ENCODE measurements at places on chromosomes 2 and 18.

DNA sequence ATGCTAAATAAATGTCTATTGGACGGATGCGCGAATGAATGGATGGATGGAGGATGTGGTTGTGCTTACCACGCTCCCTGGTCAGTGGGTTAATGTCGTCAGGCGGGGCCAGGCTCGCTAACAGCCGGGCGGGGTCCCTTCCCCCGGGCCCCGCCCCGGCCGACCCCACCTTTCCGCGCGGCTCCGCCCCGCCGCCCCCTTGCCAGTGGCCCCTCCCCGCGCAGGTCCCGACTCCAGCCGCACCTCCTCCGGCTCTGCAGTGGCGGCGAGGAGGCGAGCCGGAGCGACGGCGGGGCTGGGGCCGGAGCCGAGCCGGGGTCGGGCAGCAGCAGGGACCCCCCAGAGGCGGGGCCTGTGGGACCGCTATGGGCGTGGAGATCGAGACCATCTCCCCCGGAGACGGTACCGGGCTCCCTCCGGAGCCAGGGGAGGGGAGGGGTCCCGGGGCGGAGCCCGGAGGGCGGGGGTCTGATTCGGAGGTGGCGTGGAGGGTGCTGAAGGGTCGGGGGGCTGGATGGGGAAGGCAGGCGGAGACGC is at the start of gene FKBP1B:
FKBP1B (plus strand) TSS at position 257 of the 537 bp plus-strand sequence; CDS start at position 366, 109 bp downstream.
- no peak for DNase-seq

DNA sequence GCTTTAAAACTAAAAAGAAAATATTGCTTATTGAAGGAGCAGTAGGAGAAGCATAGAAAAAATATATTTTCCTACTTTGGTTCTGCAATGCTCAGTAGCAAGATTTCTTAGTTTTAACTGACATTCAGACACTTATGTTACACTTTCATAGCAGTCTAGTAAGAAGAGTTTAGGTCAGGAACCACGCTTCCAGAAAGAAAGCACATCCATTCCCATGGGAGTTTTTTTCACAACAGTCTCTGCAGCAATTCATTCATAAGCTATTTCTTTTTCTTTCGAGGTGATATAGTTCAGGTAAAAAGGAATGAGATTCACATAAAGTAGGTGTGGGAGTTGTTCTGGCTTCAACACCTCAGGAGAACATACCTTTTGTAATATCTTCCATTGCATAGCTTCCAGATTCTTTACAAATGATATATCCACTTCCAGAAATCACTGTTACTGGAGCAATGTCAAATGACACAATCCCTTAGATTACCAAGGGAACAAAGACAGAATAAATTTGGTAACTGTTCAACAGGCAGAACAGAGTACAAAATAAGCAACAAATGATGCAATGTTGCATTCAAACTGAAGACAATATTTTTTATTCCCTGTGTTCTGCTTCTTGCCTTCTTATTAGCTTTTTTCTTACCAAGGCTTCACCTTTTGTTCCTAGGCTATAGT is 95.2 kb upstream of the GULP1 start:
- no peak for DNase-seq

DNA sequence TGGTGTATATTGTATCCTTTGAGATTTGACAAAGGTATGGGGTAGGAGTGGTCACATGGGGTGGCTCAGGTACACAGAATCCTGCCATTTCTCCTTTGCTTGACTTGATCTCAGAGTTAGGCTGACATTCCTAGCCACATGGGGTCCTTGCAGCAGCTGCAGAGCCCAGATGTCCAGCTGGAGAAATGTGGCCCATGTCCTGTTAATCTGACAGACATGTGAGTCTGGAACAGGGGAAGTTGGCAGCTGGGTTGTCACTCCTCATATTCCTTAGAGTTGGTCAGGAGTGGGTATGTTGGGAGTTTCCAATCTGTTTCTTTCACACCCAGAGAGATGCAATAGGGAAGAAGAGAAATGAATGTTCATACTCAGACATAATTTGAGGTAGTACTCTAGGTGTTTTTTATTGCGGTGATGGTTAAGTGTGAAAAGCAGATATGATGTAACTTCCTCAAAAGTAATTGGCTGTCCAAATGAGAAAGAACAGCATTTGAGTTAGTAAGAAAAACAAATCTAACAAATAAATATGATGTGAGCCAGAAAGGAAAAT is 402.6 kb upstream of the MEIS1 start:
- DNase-seq, result no peak

GRCh38 chr2:59589881-59590280 is 963.6 kb downstream of the BCL11A start:
- DNase-seq, result no peak

GRCh38 chr2:144509001-144509878 is 10.7 kb downstream of the ZEB2 start:
- no peak for DNase-seq

GRCh38 chr2:32832821-32833220 is 113.9 kb upstream of the LTBP1 start:
- DNase-seq, result no peak

DNA sequence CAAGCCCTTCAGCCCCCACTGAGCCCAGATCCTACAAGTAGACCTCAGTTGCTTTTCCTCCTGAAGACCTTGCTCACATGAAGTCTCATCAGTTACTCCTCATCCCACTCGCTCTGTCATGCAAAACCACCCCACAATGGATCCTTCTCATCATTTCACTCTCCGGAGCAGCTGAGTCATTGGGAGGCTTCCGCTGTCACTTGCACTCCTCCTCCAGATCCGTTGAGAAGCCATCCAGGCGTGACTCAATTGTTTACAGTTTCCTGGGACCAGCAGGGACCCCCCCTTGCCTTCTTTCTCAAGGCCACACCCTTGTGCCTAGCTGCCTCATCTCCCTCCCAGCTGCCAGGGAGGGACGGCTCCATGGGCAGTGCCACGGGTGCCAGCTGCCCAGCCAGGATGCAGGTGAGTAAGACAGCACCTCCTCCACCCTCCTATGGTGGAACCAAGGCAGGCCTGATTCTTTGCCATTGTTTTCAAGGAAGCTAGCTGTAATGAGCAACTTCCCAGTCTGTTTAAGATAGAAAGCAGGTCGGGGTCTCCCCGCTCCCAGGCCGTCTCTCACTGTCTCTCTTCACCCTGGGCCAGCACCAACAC is 16.3 kb downstream of the GPR55 start:
- peak; percentile 30 for DNase-seq

DNA sequence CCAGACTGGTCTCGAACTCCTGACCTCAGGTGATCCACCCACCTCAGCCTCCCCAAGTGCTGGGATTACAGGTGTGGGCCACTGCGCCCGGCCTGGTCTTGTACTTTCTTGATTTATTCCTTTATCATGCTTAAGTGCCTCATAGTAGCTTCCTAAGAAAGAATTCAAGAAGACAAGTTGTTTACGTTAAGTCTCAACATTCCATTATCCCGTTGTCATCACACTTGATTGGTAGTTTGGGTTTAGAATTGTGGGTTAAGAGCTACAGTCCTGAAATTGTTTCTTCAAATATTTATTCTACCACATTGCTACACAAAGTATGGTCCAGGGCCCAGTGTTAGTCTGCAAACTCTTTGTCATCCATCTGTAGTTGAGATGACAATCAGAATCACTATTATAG is 194.0 kb downstream of the VWC2L start:
- no peak for DNase-seq

GRCh38 chr2:25341753-25342371 is at the start of gene DNMT3A:
Gene DNMT3A, minus strand, starts transcription at chr2:25341925. Its CDS starts 27,941 bp downstream, at chr2:25313984.
- DNase-seq, result peak; percentile 74

GRCh38 chr2:39379643-39380524 is 57.2 kb downstream of the MAP4K3 start:
- DNase-seq, result peak; percentile 30

DNA sequence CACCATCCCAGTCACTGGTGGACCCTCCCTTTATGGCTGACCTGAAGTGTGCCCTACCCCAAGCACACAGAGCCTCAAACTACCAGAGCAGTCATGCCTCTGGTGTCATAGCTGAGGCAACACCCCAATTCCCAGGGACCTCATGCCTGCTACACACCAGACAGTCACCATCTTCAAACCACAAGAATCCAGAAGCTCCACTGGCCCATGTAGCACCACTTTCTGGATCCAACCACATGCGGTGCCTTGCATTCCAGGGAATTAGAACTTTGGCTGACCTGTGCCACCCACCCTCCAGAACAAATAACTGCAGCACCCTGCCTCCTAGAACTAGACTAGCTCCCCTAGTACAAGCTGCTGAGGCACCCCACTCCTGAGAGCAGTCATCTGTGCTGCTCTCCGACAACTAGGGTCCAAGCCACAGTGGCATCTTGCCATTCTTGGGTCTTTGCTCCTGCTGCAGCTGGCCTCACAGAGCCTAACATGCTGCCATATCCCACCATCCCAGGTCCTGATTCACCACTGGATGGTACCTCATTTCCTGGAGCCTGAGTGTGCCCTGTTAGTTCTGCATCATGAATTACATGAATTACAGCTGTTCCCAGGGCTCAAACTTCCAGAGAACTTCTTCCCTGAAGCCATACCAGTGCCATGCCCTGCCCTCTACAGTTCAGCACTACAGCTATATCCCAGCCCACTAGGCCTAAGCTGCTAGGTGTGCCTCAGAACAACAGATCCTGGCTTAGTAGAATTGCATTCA is 243.8 kb upstream of the CHST9 start:
- no peak for DNase-seq

GRCh38 chr2:47075361-47076125 is 79.6 kb downstream of the STPG4 start:
- DNase-seq, result no peak

- no peak for DNase-seq
These were observed 92.2 kb upstream of the ITGB6 start for GRCh38 chr2:160292225-160292624.

DNA sequence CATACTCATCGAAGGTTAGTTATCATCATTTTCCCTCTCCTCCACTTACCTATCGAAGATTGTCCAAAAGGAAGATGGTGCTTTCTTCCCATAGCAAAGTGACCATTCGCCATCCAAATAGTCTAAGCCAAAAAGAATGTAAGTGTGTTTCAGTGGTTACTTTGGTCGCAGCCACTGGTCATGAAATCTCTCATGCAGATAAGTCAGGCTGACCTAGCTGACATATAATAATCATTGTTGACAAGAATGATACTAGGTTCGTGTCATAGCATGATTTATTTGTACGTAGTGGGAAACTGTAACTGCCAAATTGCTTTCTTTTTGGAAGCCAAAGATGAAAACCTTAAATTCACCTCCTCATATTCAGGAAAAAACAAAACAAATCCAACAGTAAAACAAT is 89.6 kb upstream of the PMAIP1 start:
- no peak for DNase-seq

- DNase-seq, result no peak
These were observed 130.0 kb downstream of the EPHA4 start for GRCh38 chr2:221442128-221442527.

- no peak for DNase-seq
These were observed 54.1 kb downstream of the PXDN start for GRCh38 chr2:1690056-1690775.

- DNase-seq, result no peak
These were observed 9.1 kb downstream of the CNNM4 start for GRCh38 chr2:96769814-96770213.

DNA sequence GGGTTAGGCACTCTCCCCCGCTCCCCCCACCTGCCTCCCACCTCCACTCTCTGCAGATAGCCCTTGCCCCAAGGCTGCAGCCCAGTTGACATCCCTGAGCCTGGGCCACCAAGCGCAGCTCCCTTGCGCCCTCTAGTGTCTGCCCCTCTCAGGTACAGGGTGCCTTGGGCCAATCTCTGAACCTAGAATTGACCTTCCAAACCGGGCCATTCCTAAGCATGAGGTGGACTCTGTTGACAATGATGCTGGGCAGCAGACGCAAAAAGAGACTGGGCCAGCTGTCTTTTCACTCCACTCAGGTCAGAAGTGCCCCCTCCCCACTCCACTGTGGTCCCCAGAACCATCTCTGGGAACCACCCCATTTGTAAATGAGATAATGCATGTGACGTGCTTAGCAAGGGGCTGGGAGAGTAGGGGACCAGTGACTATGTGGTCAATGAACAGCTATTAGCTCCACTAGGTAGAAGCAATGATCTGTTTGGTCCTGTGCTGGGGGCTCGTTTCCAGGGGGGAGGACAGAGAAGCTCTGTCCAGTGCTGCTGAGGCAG is 43.3 kb upstream of the PLB1 start:
- peak; percentile 71 for DNase-seq

GRCh38 chr2:51018145-51018544 is 13.8 kb downstream of the NRXN1 start:
- DNase-seq, result no peak

DNA sequence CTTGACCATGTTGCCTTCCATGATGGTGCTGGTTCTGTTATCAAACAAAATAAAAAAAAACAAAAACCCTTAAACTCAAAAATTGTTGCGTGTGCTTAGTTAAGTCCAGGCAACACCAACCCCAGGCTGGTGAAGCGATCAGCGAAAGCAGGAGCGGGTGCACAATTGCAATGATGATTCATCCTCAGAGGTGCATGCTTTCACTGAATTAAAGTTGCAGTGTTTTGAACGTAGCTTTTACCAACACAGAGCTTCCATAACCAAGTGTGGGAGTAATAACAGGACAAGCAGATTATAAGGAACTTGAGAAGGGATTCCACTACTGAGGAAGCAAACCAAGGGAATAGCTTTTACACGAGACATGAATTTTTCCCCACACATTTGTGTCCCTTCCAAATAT is 39.7 kb upstream of the RAPH1 start:
- DNase-seq, result no peak

- DNase-seq, result no peak
These were observed 4.0 kb downstream of the RNMT start for GRCh38 chr18:13730481-13730880.

GRCh38 chr2:168416555-168416954 is 39.5 kb upstream of the CERS6 start:
- no peak for DNase-seq

GRCh38 chr2:18959952-18960717 is 370.8 kb upstream of the NT5C1B start:
- DNase-seq, result no peak

GRCh38 chr2:208373460-208374089 is 33.0 kb upstream of the PTH2R start:
- no peak for DNase-seq

DNA sequence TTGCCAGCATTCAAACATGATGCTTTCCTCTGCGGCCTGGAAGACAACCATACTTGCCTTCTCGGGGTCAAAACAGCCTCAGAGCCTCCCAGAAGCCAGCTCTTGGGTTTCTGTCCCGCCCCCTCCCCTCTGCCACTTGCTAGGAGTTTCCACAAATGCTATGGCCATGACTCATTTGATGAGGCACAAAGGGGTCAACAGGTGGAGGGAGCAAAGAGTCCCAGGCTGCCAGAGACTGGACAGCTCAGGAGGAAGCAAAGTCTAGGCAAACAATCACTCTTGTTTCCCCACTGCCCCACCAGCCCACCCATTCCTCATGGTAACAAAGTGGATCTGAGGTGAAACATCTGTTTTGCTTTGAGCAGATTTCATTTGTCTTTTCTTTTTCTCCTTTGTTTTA is 551.1 kb downstream of the TNS1 start:
- no peak for DNase-seq

DNA sequence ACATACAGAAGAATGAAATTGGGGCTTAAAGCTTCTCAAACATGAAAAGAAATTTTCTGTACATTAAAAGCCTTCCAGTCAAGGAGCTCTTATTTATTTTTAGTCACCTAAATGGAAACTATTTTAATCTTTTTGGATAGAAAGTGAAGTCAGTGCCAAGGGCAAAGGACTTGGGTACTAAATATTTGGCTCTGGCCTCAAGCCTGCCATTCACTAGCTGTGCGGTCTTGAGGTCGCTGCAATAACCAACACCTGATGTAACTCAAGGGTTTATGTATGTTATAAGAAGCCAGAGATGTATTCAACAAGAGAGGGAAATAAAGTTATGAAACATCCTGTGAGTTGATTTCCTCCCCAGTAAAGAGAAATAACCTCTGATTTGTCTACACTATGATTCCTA is 49.5 kb upstream of the LRATD1 start:
- no peak for DNase-seq

- DNase-seq, result no peak
These were observed 140.5 kb downstream of the LRP2 start for GRCh38 chr2:169221745-169222369.

Data from CD4-positive, alpha-beta T cell (primary cell).